Stimulated activated CD4-positive, alpha-beta T cell treated with anti-CD3 and anti-CD28 coated beads, TNF-alpha, amount 100 ng/mL, for 24 hours (primary cell): ENCODE measurements at places on chromosomes 11 and 22.

DNA sequence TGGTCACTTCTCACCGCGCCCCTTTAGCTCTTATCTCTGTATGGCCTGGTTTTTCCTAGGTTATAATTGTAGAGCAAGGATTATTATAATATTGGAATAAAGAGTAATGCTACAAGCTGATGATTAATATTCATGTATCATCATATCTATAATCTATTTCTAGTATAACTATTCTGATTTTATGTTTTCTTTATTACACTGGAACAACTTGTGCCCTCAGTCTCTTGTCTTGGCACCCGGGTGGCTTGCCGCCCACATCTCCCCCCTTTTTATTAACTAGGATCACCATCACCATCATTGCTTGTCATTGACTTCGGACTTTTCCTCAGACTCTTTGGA lies 11.0 kb downstream of the OR52K1 start:
- no peak for DNase-seq

DNA sequence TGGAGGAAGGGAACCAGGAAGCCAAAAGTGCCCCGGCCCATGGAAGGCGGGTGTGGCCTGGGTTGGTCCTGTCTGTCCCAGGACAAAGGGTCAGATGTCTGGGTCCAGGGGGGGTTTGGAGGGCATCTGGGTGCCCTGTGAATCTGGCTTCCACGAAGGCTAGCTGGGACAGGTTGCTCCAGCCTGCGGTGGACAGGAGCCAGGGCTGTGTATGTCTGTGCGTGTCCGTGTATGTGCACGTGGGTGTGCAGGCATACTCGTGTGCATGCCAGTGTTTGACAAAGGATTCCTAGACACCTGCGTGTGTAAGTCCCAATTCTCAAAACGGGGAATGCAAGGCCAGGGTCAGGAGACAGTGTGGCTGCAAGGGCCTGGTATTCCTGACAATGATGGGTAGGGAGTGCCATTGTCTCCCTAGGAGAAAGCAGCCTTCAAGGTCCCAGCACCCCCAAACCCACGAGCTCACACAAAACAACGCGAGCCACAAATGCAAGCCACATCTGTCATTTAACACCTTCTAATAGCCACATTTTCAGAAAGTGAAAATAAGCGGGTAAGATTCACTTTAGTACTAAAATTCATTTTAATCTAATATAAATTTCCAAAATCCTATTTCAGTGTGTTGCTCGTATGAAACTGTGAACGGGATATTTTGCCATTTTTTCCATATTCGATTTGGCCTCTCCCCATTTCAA lies 78.4 kb upstream of the WNT7B start:
- DNase-seq, result no peak

GRCh38 chr11:64007629-64008282 lies 21.5 kb downstream of the OTUB1 start:
- DNase-seq, result no peak

- DNase-seq, result no peak
Observed at GRCh38 chr11:25423436-25424199, 908.3 kb upstream of the ANO3 start.

GRCh38 chr11:130516554-130517505 lies 68.4 kb downstream of the ADAMTS15 start:
- DNase-seq, result no peak

GRCh38 chr11:11574373-11575287 lies 47.2 kb downstream of the GALNT18 start:
- no peak for DNase-seq

- no peak for DNase-seq
Observed at GRCh38 chr11:19694796-19695345, 17.8 kb upstream of the NAV2 start.

DNA sequence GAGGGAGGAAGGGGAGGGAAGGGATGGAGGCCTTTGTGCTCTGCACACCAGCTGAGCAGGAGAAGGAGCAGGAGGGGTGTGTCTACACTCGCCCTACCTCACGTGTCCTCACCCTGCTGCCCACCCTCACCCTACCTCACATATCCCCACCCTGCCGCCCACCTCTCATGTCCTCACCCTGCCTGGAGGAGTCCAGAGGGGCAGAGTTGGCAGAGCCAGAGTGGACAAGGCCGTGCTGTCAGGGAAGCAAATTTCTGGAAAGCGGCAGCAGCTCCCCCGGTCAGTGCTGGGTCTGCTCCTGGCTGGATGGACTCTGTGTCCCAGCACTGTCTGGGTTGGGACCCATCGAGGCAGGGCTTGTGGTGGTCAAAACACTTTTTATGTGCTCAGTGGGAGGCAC lies 799.6 kb downstream of the BRD1 start:
- no peak for DNase-seq

GRCh38 chr22:49999063-49999945 lies 13.3 kb downstream of the IL17REL start:
- no peak for DNase-seq

- DNase-seq, result no peak
Observed at GRCh38 chr22:27984001-27984695, 65.1 kb upstream of the PITPNB start.

- no peak for DNase-seq
Observed at GRCh38 chr11:79168530-79169110, 272.2 kb downstream of the TENM4 start.

- no peak for DNase-seq
Observed at GRCh38 chr11:126338346-126339055, 17.0 kb upstream of the ST3GAL4 start.

GRCh38 chr11:15059132-15059915 lies 14.1 kb upstream of the CALCB start:
- no peak for DNase-seq

GRCh38 chr22:49021131-49021925 lies 806.3 kb downstream of the BRD1 start:
- no peak for DNase-seq

GRCh38 chr22:39229688-39230260 lies 15.0 kb downstream of the PDGFB start:
- DNase-seq, result no peak

DNA sequence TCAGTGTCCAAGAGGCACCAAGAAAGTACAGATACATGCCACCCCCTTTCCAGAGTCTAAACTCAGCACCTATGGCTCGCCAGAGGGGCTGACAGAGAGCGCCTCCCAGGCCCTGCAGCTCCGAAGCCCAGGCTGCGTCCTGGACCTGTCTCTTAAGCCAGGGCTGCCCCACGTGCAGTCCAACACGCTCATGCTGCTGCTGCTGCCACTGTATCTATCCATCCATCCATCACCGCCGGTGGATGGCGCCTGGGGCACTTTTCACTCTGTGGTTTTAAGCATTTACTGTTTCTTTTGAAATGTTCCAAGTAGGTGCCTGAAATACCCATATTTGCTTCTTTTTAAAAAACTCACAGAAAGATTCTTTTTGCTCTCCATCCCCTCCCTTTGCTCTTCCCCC lies 41.8 kb downstream of the MACROD1 start:
- DNase-seq, result no peak

GRCh38 chr11:103585911-103586310 lies 450.5 kb upstream of the DDI1 start:
- DNase-seq, result no peak

- no peak for DNase-seq
Observed at GRCh38 chr11:57244911-57245310, 7.9 kb upstream of the APLNR start.

- DNase-seq, result no peak
Observed at GRCh38 chr11:64208086-64208795, 1.7 kb downstream of the FERMT3 start.

DNA sequence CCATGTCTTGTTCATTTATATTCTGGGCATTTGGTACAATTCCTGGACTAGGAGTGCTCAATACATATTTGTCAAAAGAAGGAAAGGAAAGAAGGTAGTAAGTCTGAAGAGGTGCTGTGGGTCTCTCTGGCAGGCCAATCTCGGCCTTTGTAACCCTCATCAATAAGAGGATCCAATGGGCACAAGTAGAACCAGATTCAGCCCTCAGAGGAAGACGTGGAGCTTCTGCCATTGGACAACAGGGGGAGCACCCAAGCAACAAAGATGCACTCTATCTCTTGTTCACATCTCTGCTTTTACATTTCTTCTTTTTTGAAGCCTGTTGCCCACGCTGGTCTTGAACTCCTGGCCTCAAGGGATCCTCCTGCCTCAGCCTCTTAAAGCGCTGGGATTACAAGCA lies 2.2 kb upstream of the VPS11 start:
- no peak for DNase-seq

- DNase-seq, result no peak
Observed at GRCh38 chr11:112223121-112223520, 3.1 kb upstream of the PTS start.

GRCh38 chr11:27350511-27350910 lies 12.5 kb downstream of the CCDC34 start:
- no peak for DNase-seq

DNA sequence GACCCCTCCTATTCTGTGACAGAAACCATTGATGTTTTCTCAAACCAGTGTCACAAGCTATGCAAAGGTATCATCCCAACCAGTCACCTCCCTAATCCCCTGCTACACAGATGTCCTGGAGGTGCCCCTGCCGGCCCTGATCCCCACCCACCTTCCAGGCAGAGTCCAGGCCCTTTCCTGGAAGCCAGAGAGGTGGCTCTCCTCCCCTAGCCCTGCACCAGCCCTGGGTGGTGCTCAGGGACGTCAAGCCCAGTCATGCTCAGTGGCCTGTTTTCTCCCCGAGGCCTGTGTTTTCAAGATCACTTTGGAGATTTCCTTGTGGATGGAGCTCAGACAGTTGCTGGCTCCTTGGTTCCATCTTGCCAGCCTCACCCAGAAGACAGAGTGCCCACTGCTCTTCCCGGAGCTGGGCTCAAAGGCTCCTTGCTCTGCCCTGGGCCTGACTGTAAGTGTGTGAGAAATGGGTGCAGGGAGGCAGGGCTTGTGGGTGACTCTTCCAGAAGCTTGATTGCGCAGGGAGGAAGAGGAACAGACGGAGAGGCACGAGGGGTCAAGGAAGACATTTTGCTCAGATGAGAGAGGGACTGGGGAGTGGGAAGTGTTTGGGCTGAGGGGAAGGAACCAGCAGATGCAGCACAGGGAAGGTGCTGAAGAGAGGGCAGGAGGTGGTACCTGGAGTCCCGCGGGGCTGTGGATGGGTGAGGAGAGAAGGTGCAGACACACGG lies 11.3 kb downstream of the P2RY6 start:
- DNase-seq, result no peak

- no peak for DNase-seq
Observed at GRCh38 chr22:20437613-20438426, at the start of gene SCARF2. Gene SCARF2, minus strand, starts transcription at chr22:20437825. Its CDS starts 71 bp downstream, at chr22:20437754.

DNA sequence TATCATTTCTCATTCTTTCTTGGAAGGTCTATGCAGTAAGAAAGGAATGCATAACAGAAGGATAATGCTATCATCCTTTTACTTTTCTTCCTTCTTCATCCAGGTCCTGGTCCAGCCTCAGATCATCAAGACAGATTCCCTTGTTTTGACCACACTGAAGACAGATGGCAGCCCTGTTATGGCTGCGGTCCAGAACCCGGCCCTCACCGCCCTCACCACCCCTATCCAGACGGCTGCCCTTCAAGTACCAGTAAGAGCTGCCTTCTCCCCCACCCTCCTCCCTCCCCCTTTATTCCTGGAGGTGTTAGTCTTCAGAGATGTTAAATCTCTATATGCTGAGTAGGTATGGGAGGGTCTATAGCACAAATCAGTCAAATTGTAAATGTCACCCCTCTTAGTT lies 37.9 kb downstream of the SREBF2 start:
- no peak for DNase-seq

- no peak for DNase-seq
Observed at GRCh38 chr11:108790501-108791299, 125.8 kb downstream of the DDX10 start.

DNA sequence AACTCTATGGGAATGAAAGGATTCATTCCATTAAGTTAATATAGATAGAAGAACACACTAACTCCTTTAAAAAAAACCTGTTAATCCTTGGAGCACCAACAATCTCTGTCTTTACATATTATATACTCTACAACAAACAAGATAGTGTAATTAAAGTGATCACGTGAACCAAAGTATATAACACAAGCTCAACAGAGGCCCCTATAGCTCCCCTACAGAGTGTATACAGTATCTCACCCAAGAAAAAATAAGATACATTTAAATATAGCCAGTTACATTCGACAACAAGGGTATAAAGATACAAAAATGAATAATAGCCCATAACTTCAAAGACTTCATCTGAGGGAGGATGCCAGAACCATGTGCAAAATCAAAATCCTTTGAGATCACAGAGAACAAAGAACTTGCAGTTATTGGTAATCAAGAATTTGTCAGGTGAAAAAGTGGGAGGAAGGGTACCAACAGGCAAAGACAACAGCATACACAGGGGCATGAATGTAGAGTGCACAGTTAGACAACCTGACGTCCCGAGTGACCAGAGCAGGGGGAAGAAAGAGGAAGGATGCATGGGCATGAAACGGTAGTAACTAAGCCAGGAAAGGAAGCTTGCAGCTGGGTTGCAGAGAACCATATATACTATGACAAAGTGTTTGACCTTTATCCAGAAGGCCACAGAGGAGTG lies 4.7 kb downstream of the FCHSD2 start:
- no peak for DNase-seq

- no peak for DNase-seq
Observed at GRCh38 chr11:88292171-88292843, 45.2 kb downstream of the CTSC start.

- DNase-seq, result peak; percentile 59
Observed at GRCh38 chr11:46889689-46890475, 28.5 kb downstream of the LRP4 start.

DNA sequence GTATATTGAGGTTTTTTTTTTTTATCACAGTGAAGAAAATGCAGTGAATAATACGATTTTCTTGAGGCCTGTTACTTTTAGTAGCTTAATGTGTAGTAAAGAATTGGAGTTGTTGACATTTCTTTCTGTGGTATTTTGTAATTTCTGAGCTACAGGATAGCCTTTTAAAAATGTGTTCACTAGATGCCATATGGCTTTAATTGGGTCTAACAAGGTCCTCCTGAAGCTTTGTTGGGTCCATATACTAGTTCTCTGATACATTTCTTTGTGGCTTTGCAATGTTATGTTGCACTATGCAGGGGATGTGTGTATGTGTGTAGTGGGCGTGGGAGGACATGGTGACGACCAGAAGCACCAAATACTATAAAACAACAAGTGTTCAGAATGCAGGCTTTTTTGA lies 25.1 kb downstream of the FBXO7 start:
- DNase-seq, result no peak
